ENCODE measurements at places on chromosomes 16 and 17.

GRCh38 chr17:44351961-44352827 is 7.1 kb downstream of the GRN start:
- H3K27me3 ChIP-seq = no peaks in the 10 kb centered on the region
- H3K27ac ChIP-seq = no peak overlapping the region
- H3K36me3 ChIP-seq = peaks cover 42% of the 10 kb centered on the region
- no peak overlapping the region for H3K4me3 ChIP-seq
- DNase-seq = no peak

DNA sequence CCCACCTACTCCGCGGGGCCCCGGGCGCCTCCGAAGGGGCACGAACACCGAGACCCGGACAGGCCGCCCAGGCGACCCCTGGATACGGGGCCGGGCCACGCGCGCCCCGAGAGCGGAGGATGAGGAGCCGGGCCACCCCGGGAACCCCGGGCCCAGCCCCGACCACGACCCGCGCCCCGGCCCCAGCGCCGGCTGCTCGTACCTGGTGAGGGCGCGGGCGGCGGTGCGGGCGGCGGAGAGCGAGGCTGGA is 192 bp downstream of the FASN start:
- H3K27me3 ChIP-seq = no peaks in the 10 kb centered on the region
- no peak for DNase-seq
- peak overlapping the region; percentile 62 for H3K4me3 ChIP-seq
- peaks cover 44% of the 10 kb centered on the region for H3K36me3 ChIP-seq
- H3K4me1 ChIP-seq = peaks cover 52% of the 10 kb centered on the region

- peaks cover 93% of the 10 kb centered on the region for H3K36me3 ChIP-seq
- H3K4me3 ChIP-seq = no peak overlapping the region
- H3K4me1 ChIP-seq = peaks cover 26% of the 10 kb centered on the region
- H3K27me3 ChIP-seq = no peaks in the 10 kb centered on the region
- no peak for DNase-seq
Measured at GRCh38 chr16:50360779-50361178, 8.0 kb downstream of the BRD7 start.

- peaks cover 53% of the 10 kb centered on the region for H3K4me1 ChIP-seq
- H3K36me3 ChIP-seq = peaks cover 51% of the 10 kb centered on the region
Measured at GRCh38 chr16:25256695-25257469, 763 bp downstream of the ZKSCAN2 start.

GRCh38 chr17:72116661-72117521 is 3.9 kb upstream of the SOX9 start:
- H3K27ac ChIP-seq = no peak overlapping the region
- H3K36me3 ChIP-seq = no peaks in the 10 kb centered on the region
- H3K4me1 ChIP-seq = no peaks in the 10 kb centered on the region
- H3K4me3 ChIP-seq = no peak overlapping the region
- H3K27me3 ChIP-seq = no peaks in the 10 kb centered on the region

- H3K36me3 ChIP-seq = peaks cover 35% of the 10 kb centered on the region
- H3K27me3 ChIP-seq = no peaks in the 10 kb centered on the region
- DNase-seq = no peak
- peak overlapping the region; percentile 98 for H3K27ac ChIP-seq
- H3K4me3 ChIP-seq = peak overlapping the region; percentile 96
- H3K4me1 ChIP-seq = peaks cover 32% of the 10 kb centered on the region
Measured at GRCh38 chr17:58327363-58328194, 1.0 kb downstream of the TSPOAP1 start.

GRCh38 chr17:40940266-40940665 is 2.8 kb upstream of the KRT23 start:
- H3K4me1 ChIP-seq = no peaks in the 10 kb centered on the region
- no peak for DNase-seq
- no peak overlapping the region for H3K27ac ChIP-seq
- no peaks in the 10 kb centered on the region for H3K36me3 ChIP-seq

DNA sequence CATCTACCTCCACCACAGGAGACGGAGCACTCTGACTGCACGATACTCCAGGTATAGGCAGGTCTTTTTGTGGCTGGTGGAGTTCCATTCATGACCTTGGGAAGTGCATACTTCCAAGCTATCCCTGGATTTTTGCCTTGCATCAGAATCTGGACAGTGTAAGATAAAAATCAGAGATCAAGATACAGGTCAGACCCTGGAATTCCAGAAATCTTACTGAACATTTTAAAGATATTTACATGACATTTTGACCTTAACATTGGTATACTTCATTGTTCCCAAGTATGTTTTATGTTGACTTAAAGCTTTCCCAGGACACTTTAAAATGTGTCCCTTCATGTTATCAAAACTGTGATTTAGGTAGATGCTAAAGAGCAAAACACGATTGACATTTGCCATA is 101.0 kb downstream of the SYCE1L start:
- no peak overlapping the region for H3K27ac ChIP-seq
- H3K36me3 ChIP-seq = no peaks in the 10 kb centered on the region
- no peaks in the 10 kb centered on the region for H3K27me3 ChIP-seq
- no peak for DNase-seq
- H3K4me1 ChIP-seq = peaks cover 25% of the 10 kb centered on the region
- no peak overlapping the region for H3K4me3 ChIP-seq

GRCh38 chr16:85611444-85612190 is 1.5 kb upstream of the GSE1 start:
- H3K27ac ChIP-seq = peak overlapping the region; percentile 86
- H3K36me3 ChIP-seq = peaks cover 7% of the 10 kb centered on the region
- H3K4me3 ChIP-seq = peak overlapping the region; percentile 63
- peaks cover 82% of the 10 kb centered on the region for H3K4me1 ChIP-seq
- H3K27me3 ChIP-seq = no peaks in the 10 kb centered on the region

- no peak overlapping the region for H3K4me3 ChIP-seq
- peaks cover 27% of the 10 kb centered on the region for H3K4me1 ChIP-seq
- no peaks in the 10 kb centered on the region for H3K36me3 ChIP-seq
- H3K27me3 ChIP-seq = no peaks in the 10 kb centered on the region
Measured at GRCh38 chr17:68403122-68403521, 54.2 kb downstream of the WIPI1 start.

DNA sequence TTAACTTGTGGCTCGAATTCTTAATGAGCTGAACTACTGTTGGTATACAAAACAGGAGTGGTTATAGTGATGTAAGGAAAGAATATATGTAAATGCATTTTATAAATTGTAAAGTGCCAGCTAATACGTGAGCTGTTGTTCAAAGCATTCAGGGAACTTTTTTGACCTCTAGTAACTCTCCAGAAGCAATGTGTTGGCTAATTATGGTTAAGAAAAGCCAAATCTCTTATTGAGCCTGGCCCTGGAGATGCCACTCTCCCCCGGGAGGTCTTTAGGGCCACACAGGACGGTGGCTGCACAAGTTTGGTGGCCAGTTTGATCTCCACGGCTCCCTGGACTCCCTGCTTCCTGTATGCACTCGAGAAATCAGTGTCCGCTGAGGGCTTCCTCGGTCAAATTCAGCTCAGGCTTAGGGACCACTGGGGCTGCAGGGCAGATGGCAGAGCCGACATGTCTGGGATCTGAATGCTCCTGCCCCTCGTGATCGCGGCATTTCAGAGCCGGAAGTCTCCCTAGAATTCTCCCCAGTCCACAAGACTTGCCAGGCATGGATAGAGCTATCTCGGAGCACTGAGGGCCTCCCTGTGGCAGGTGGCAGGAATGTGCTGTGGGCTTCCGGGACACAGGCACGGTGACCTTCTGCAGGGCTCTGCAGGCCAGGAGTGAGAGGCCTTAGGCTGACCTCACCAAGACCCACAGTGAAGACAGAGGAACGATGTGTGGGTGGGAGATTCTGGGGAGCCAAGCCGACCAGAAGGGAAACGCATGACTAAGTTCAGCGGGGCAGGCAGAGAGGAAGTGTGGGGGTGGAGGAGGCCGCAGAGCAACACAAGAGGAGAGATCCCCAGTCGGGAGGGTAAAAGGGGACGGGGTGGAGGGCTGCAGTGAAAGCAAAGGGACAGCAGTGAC is 18.6 kb upstream of the PITPNM3 start:
- DNase-seq = no peak
- H3K27me3 ChIP-seq = no peaks in the 10 kb centered on the region
- H3K4me1 ChIP-seq = no peaks in the 10 kb centered on the region

DNA sequence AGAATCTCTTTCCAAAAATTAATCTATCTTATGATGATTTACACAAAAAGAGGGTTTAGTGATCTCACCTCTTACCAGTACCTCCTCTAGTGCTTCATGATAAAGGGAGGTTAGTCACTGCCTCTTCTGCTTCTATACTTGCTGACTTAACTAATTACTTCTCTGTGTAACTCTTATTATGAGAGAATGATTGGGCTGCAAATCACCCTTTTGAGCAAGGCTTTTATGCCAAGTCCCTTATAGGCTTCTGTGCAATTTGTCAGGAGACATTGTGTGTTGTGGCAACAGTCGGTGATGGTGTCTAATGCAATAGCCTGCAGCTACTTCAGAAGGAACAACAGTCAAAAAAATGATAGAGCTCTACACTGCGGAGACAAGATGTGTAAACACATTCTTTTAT is 1568.1 kb upstream of the GOT2 start:
- no peaks in the 10 kb centered on the region for H3K36me3 ChIP-seq
- H3K27me3 ChIP-seq = no peaks in the 10 kb centered on the region
- no peak overlapping the region for H3K4me3 ChIP-seq
- H3K4me1 ChIP-seq = no peaks in the 10 kb centered on the region
- H3K27ac ChIP-seq = no peak overlapping the region

DNA sequence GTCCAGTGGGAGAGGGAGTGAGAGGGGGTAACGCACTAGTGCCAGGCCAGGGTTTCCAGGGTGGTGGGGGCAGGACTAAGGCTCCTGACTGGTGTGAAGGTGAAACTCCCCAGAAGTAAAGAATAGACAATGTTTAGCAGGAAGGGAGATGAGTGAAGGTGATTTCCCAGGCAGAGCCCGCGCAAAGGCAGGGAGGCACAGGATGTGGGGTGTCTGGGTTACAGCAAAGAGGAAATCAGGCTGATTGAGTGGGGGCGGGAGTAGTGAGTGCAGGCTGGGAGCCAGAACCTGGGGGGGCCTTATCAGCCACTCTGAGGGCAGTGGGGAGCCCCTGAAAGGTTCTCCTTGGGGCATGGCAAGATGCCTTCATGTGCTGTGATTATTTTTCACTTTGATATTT is 167.5 kb downstream of the UTP18 start:
- no peak overlapping the region for H3K4me3 ChIP-seq
- DNase-seq = peak; percentile 58
- peaks cover 9% of the 10 kb centered on the region for H3K4me1 ChIP-seq

DNA sequence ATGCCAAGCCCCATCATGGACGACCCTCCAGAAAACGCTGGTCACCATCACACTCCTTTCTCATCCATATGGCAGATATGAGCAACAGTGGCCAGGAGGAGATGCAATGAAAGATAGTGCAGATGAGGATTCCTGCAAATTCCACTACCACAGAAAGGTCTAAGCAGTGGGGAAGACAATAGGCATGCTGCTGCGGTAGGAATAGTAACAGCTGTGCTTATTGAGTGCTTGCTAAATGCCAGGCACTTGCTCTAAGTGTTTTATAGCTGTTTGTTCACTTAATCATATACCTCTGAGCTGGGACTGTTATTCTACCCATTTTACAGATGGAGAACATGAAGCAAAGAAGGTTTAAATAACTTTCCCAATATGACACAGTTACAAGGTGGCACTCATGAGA is 46.6 kb upstream of the AKAP1 start:
- no peak overlapping the region for H3K4me3 ChIP-seq
- H3K27ac ChIP-seq = no peak overlapping the region
- no peaks in the 10 kb centered on the region for H3K36me3 ChIP-seq
- peaks cover 13% of the 10 kb centered on the region for H3K27me3 ChIP-seq

DNA sequence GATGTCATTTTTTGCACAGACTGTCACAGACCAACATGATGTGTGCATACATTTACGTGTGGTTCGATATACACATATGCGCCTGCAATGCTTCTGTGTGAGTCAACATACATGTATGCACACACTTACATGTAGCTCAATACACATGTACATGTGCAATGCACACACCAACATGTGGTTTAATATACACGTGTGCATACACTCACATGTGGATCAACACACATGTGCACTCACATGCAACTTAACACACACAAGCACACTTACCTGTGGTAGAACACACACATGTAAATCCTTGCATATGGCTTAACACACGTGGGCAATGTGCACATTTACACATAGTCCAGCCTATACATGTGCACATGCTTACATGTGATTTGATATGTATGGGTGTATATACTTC is 97.5 kb downstream of the CYLD start:
- H3K36me3 ChIP-seq = no peaks in the 10 kb centered on the region
- no peak overlapping the region for H3K27ac ChIP-seq
- no peak for DNase-seq
- H3K4me3 ChIP-seq = no peak overlapping the region
- H3K4me1 ChIP-seq = no peaks in the 10 kb centered on the region

DNA sequence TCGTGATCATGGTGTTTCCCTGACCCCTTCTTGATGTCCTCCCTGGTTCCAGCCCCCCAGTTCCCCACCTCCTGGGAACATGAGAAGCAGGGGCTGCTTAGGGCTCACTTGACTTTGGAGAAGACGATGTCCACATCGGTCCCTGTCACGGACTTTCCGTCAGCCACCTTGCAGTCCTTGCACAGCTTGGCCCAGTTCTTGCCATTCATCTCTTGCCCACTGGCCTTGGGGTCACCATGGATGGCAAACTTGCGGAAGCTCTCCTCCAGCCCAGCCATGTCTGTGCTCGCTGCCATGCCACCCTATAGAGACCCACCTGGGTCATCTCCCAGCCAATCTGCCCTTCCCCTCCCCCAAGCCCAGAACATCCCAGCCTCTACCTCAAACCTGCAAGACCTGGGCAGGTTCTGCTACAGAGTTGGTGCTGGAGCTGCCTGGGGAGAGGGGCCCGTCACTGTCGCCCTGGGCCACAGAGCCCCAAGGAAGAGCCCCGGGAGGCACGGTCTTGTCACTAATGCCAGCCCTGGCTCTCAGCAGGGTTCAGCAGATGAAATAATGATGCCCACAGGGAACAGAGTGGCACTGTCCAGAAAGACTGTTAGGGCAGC is 2.4 kb downstream of the TPPP3 start:
- no peak overlapping the region for H3K4me3 ChIP-seq
- no peaks in the 10 kb centered on the region for H3K27me3 ChIP-seq
- H3K36me3 ChIP-seq = no peaks in the 10 kb centered on the region
- H3K4me1 ChIP-seq = no peaks in the 10 kb centered on the region
- DNase-seq = no peak

- no peak overlapping the region for H3K27ac ChIP-seq
- H3K4me1 ChIP-seq = no peaks in the 10 kb centered on the region
- H3K36me3 ChIP-seq = no peaks in the 10 kb centered on the region
- no peaks in the 10 kb centered on the region for H3K27me3 ChIP-seq
Measured at GRCh38 chr16:69847643-69848042, 85.5 kb downstream of the WWP2 start.

DNA sequence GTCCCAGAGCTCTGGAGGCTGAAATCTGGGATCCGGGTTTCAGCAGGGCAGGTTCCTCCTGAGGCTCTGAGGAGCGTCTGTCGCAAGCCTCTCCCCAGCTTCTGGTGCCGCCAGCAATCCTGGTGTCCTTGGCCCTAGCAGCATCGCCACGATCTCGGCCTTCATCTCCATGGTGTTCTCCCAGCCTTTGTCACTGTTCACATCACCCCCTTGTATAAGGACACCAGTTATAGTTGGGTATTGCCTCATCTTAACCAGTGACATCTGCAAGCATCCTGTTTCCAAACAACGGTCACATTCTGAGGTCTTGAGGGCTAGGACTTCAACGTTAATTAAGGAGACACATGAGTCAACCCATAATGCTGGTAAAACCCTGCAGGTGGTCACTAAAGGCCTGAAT is 2.8 kb upstream of the PPP1R27 start:
- no peak overlapping the region for H3K27ac ChIP-seq
- H3K4me3 ChIP-seq = no peak overlapping the region
- DNase-seq = no peak
- peaks cover 2% of the 10 kb centered on the region for H3K36me3 ChIP-seq

All from DND-41 (cell line).